ENCODE measurements at places on chromosomes 6 and 20.
A peak's percentile ranks its signal among the peaks of the same experiment; 100 is the strongest.

- H3K4me3 ChIP-seq = peak overlapping the region; percentile 63
- DNase-seq = no peak
- H3K36me3 ChIP-seq = peaks cover 9% of the 10 kb centered on the region
These were observed 5.3 kb downstream of the TP53TG5 start for GRCh38 chr20:45372646-45373352.

DNA sequence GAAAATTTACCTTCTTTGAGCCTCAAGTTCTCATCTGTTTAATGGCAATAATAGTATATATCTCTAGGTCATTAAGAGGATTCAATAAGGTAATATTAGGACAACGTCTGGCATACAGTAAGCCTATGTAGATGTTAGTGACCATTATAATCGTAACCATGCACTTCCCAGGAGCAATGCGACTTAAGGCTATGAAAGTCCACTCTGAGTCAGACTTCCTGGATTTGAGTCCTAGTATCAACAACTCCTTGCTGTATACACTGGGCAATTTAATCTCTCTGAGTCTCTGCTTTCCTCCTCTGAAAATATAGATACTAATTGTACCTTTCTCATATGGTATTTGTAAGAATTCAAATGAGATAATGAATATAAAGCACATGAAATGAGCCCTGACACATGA lies 168.1 kb upstream of the HDDC2 start:
- H3K4me3 ChIP-seq = no peak overlapping the region
- no peak overlapping the region for H3K27ac ChIP-seq
- H3K36me3 ChIP-seq = no peaks in the 10 kb centered on the region

- H3K27ac ChIP-seq = no peak overlapping the region
- peaks cover 37% of the 10 kb centered on the region for H3K27me3 ChIP-seq
- H3K36me3 ChIP-seq = no peaks in the 10 kb centered on the region
- no peak for DNase-seq
- no peaks in the 10 kb centered on the region for H3K4me1 ChIP-seq
- H3K4me3 ChIP-seq = no peak overlapping the region
These were observed 92.3 kb downstream of the ANKRD60 start for GRCh38 chr20:58136149-58136484.

- H3K4me3 ChIP-seq = no peak overlapping the region
- H3K4me1 ChIP-seq = no peaks in the 10 kb centered on the region
- H3K27me3 ChIP-seq = no peaks in the 10 kb centered on the region
- no peak for DNase-seq
These were observed 414.3 kb downstream of the SAMD5 start for GRCh38 chr6:147922799-147923198.

DNA sequence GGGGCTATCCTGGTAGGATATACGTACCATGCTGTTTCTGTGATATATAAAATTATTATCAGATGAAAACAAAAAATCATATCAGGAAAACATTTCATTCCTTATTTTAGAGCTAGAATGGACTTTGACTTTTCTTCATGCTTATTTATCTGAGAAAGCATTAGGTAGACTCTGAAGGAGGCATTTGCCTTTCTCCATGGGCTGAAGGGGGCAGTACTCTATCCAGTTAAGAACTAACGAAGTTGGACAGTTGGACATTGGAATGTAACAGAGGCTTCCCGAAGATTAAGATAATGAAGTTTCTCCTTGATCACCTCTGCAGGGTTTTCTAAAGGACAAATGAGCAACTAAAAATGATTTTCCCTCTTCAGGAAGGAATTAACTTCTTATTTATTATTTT lies 233.9 kb downstream of the SAMD5 start:
- H3K27me3 ChIP-seq = no peaks in the 10 kb centered on the region
- H3K27ac ChIP-seq = no peak overlapping the region
- DNase-seq = no peak
- no peak overlapping the region for H3K4me3 ChIP-seq
- H3K4me1 ChIP-seq = no peaks in the 10 kb centered on the region

DNA sequence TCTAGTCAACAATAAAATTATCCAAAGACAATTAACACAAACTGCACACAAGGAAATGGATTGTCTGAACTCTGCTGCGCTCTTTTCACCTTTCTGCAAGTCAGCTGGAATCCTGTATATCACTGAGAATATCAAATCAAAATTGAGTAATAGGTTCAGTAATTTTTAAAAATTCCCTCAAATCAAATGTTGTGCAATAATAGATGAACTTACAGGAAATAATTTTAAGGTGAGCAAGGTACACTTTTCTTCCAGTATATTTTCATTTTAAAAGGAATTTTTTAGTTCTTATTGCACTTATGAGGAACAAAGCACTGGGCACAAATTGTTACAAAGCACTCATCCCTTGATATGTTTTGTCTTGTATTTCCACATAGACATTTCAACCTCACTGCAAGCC lies 1.2 kb downstream of the SAYSD1 start:
- peaks cover 11% of the 10 kb centered on the region for H3K4me1 ChIP-seq
- no peak for DNase-seq
- H3K27me3 ChIP-seq = no peaks in the 10 kb centered on the region
- H3K4me3 ChIP-seq = peak overlapping the region; percentile 72
- H3K36me3 ChIP-seq = peaks cover 10% of the 10 kb centered on the region

DNA sequence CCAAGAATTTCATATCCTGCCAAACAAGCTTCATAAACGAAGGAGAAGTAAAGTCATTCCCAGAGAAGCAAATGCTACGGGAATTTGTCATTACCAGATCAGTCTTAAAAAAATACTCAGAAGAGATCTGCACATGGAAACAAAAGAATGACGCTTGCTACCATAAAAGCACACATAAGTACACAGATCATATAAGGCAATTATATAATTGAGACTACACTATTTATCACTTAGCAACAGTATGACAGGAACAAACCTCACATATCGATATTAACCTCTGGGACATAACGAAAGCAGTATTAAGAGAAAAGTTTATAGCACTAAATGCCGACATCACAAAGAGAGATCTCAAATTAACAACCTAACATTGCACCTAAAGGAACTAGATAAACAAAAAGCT lies 67.6 kb upstream of the TMEM200A start:
- DNase-seq = no peak
- H3K36me3 ChIP-seq = no peaks in the 10 kb centered on the region
- no peaks in the 10 kb centered on the region for H3K4me1 ChIP-seq
- no peak overlapping the region for H3K4me3 ChIP-seq
- no peak overlapping the region for H3K27ac ChIP-seq
- no peaks in the 10 kb centered on the region for H3K27me3 ChIP-seq

GRCh38 chr20:22577515-22578220 lies 6.7 kb downstream of the FOXA2 start:
- H3K4me3 ChIP-seq = no peak overlapping the region
- no peak for DNase-seq
- H3K36me3 ChIP-seq = no peaks in the 10 kb centered on the region

DNA sequence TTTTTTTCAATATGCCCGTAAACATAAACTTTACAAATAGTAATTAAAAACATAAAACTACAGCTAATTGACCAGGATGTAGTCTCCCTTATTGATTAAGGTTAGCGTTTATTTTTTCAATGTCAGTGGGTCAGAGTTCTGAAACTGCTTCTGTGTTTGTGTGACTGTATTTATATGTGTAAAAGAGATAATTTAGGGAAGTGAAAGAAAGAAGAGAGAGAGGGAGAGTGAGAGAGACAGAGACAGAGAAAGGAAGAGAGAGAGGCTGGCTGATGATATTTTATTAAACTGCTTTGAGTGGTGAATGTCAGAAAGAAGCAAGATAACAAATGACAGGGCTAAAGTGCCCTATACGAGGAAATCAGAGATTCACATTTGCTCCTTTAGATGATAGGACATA lies 266.1 kb upstream of the PTCHD4 start:
- no peak overlapping the region for H3K4me3 ChIP-seq
- H3K27me3 ChIP-seq = no peaks in the 10 kb centered on the region
- H3K4me1 ChIP-seq = no peaks in the 10 kb centered on the region
- no peaks in the 10 kb centered on the region for H3K36me3 ChIP-seq
- H3K27ac ChIP-seq = no peak overlapping the region
- no peak for DNase-seq

DNA sequence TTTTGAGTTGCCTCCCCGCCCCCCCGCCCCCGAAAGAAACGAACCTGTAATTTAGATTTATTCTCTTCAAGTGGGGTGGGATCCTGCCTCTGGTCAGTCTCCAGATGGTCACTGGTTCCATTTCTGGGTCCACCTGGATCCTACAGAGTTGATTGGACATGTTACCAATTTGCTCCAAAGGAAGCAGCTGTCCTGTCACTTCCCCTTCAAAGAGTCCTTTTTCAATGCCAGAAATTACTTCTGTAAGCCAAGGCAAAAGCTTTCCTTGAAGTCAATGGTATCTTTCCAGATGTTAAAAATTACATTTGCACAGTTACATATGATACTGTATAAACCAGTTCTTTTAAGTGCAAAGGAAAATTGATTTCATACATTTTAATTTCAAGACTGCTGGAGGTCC lies 12.0 kb upstream of the ANKRD60 start:
- peaks cover 9% of the 10 kb centered on the region for H3K4me1 ChIP-seq
- H3K27me3 ChIP-seq = no peaks in the 10 kb centered on the region
- no peak overlapping the region for H3K27ac ChIP-seq
- H3K4me3 ChIP-seq = no peak overlapping the region

- H3K27ac ChIP-seq = no peak overlapping the region
- no peak for DNase-seq
- no peak overlapping the region for H3K4me3 ChIP-seq
- H3K4me1 ChIP-seq = peaks cover 13% of the 10 kb centered on the region
- H3K36me3 ChIP-seq = peaks cover 89% of the 10 kb centered on the region
These were observed 136.9 kb downstream of the PREX1 start for GRCh38 chr20:48690888-48691287.

- H3K27me3 ChIP-seq = no peaks in the 10 kb centered on the region
- no peaks in the 10 kb centered on the region for H3K4me1 ChIP-seq
- no peak overlapping the region for H3K27ac ChIP-seq
- H3K36me3 ChIP-seq = no peaks in the 10 kb centered on the region
- H3K4me3 ChIP-seq = no peak overlapping the region
- DNase-seq = no peak
These were observed 372.9 kb downstream of the PREX1 start for GRCh38 chr20:48454671-48455490.

DNA sequence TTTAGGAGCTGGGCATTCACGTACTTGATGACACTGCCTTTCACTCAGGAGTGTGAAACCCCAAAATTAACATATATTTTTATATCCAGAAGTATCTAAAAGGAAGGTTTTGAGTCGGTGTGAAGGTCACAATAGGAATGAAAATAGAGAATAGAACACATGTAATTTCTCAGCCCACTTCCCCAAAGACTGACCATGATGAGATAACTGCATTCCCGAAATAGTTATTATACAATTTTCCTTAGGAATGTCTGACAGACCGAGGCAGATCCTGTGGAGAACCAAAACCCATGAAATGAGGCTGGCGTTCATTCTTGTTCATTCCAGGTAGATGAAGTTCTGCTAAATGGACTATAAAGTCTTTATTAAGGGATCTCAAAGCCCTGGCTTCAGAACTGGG lies 10.3 kb downstream of the NSFL1C start:
- no peak overlapping the region for H3K4me3 ChIP-seq
- no peaks in the 10 kb centered on the region for H3K4me1 ChIP-seq
- DNase-seq = no peak
- H3K27me3 ChIP-seq = no peaks in the 10 kb centered on the region
- peaks cover 94% of the 10 kb centered on the region for H3K36me3 ChIP-seq
- H3K27ac ChIP-seq = no peak overlapping the region

GRCh38 chr6:108707328-108707976 lies 140.8 kb upstream of the ARMC2 start:
- no peaks in the 10 kb centered on the region for H3K36me3 ChIP-seq
- H3K27ac ChIP-seq = no peak overlapping the region
- H3K4me1 ChIP-seq = no peaks in the 10 kb centered on the region
- no peak overlapping the region for H3K4me3 ChIP-seq

- no peaks in the 10 kb centered on the region for H3K36me3 ChIP-seq
- no peak overlapping the region for H3K4me3 ChIP-seq
- no peak overlapping the region for H3K27ac ChIP-seq
- DNase-seq = no peak
- peaks cover 28% of the 10 kb centered on the region for H3K4me1 ChIP-seq
These were observed 9.1 kb downstream of the ZNF292 start for GRCh38 chr6:87164506-87164905.

GRCh38 chr6:2632368-2632767 lies 118.4 kb downstream of the MYLK4 start:
- H3K27ac ChIP-seq = no peak overlapping the region
- peaks cover 9% of the 10 kb centered on the region for H3K4me1 ChIP-seq
- H3K4me3 ChIP-seq = no peak overlapping the region
- no peak for DNase-seq

- no peaks in the 10 kb centered on the region for H3K27me3 ChIP-seq
- H3K36me3 ChIP-seq = no peaks in the 10 kb centered on the region
- H3K4me3 ChIP-seq = no peak overlapping the region
- DNase-seq = no peak
These were observed 62.0 kb downstream of the SULF2 start for GRCh38 chr20:47723322-47723721.

GRCh38 chr6:44002067-44002592 lies 125.1 kb downstream of the MRPL14 start:
- H3K4me3 ChIP-seq = peak overlapping the region; percentile 53
- H3K27ac ChIP-seq = no peak overlapping the region
- no peak for DNase-seq
- H3K36me3 ChIP-seq = no peaks in the 10 kb centered on the region
- H3K4me1 ChIP-seq = peaks cover 17% of the 10 kb centered on the region

GRCh38 chr6:2733324-2733723 lies 17.4 kb downstream of the MYLK4 start:
- DNase-seq = no peak
- no peaks in the 10 kb centered on the region for H3K4me1 ChIP-seq
- H3K27me3 ChIP-seq = no peaks in the 10 kb centered on the region
- H3K4me3 ChIP-seq = no peak overlapping the region
- H3K36me3 ChIP-seq = no peaks in the 10 kb centered on the region

GRCh38 chr20:48901326-48901725 lies 20.2 kb upstream of the ARFGEF2 start:
- H3K27me3 ChIP-seq = no peaks in the 10 kb centered on the region
- peaks cover 6% of the 10 kb centered on the region for H3K4me1 ChIP-seq
- H3K4me3 ChIP-seq = no peak overlapping the region
- no peak overlapping the region for H3K27ac ChIP-seq

DNA sequence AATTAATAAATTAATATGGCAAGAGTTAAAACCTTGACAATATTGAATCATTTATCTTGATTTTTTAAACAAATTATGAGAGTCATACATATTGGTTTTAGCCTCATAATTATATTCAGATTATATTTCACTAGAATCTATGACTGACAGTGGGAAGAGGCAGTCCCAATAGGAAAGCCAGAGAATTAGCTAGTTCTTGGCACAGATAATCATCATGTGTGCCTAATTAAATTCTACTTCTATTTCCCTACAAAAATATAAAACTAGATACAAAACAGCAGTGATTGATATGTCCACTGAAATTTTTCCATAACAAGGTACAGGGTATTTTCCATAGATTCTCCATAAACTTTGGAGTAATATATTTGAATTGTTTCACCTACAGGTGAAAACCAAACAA lies 38.6 kb downstream of the COL9A1 start:
- DNase-seq = no peak
- no peak overlapping the region for H3K4me3 ChIP-seq
- no peaks in the 10 kb centered on the region for H3K4me1 ChIP-seq

DNA sequence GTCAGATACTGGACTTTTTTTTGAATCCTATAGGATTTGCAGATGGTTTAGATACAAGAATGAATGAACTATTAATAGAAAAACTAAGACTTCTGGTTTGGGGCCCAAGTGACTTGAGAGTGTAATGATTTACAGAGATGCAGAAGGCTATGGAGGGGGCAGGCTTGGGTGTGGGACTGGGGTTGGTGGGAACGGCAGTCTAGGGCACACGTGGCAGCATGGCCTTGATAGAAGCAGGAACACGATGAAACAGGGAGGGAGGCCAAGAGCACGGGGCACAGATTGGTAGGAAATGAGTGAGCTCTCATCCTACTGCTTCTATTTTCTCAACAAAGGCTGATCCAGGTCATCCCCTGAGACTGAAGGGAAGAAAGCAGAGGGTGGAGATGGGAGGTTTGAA lies 3.4 kb upstream of the UST start:
- H3K4me1 ChIP-seq = peaks cover 23% of the 10 kb centered on the region
- no peak overlapping the region for H3K4me3 ChIP-seq
- no peak overlapping the region for H3K27ac ChIP-seq
- DNase-seq = no peak
